Immature natural killer cell (primary cell): ENCODE measurements at places on chromosomes 1 and 21. TPM values are rescaled to one million over a fixed set of nuclear protein-coding genes. Genes with fewer than 3 reads are reported as not detected.

AQP10 gene
- polyA plus RNA-seq = not detected

GSTM3 gene
- polyA plus RNA-seq = 7.1 TPM

TSTD1 gene
- 349 TPM for polyA plus RNA-seq

GRCh38 chr1:181124291-181124751 is 35.8 kb downstream of the IER5 start:
- no peaks in the 10 kb centered on the region for H3K36me3 ChIP-seq
- H3K4me1 ChIP-seq = peaks cover 7% of the 10 kb centered on the region
- H3K27ac ChIP-seq = no peak overlapping the region
- H3K4me3 ChIP-seq = no peak overlapping the region
- DNase-seq = no peak

GRCh38 chr1:11314959-11315358 is 42.0 kb downstream of the UBIAD1 start:
- no peaks in the 10 kb centered on the region for H3K36me3 ChIP-seq
- H3K4me3 ChIP-seq = no peak overlapping the region
- no peak for DNase-seq
- H3K27ac ChIP-seq = no peak overlapping the region
- no peaks in the 10 kb centered on the region for H3K27me3 ChIP-seq

DNA sequence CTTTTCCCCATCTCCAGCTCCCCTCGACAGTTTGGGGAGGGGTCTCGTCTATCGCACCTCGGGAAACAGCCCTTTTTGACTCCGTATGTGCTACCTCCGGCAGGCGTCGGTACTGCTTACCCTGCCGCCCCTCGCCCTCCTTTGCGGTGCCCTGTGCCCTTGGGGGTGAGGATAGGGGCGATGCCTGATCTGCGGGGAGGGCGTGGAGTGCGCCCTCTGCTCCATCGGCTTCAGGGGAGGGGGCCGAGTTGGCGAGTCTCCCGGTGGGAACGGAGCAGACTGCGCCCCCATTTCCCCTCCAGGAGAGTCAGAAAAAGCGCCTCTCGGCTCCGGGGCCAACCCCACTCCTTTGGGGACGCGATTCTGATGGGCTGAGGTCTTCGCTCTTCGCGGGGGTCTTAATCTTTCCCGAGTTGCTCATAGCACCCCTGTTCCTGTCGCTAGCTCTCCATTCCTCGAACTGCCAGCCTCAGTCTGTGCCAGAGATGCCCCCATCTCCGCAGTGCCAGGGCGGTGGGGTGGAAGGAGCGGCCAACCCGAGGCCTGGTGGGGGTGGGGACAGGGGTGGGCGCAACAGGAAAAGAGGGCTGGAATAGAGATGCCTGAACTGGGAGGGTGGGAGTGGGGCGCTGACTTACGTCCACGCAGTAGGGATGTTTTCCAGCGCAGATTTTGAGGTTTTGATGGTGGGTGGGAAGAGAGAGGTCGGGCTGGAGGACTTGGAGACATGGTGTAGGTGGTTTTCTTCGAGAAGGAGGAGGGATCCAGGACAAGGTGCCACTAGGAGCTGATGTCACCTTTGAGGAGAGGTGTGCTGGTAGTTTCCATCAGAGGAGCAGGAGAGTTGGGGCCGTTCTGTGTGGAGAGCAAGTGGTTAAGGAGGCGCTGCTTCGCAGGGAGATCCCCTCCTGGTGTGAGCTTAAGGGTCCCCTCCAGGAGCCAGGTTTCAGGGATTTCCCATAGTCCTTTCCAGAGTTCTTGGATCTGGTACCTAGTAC is 674 bp downstream of the PPFIA4 start:
- peak overlapping the region; percentile 79 for H3K4me3 ChIP-seq
- H3K27me3 ChIP-seq = peaks cover 5% of the 10 kb centered on the region
- peak overlapping the region; percentile 15 for H3K27ac ChIP-seq
- DNase-seq = no peak

GRCh38 chr1:117758444-117759316 is 152.8 kb downstream of the TENT5C start:
- peak overlapping the region; percentile 85 for H3K4me3 ChIP-seq
- H3K4me1 ChIP-seq = peaks cover 5% of the 10 kb centered on the region
- H3K36me3 ChIP-seq = no peaks in the 10 kb centered on the region
- peak; percentile 55 for DNase-seq
- peaks cover 5% of the 10 kb centered on the region for H3K27me3 ChIP-seq
